ENCODE measurements at places on chromosomes 11 and 22.

GRCh38 chr11:59204746-59205145, 8.0 kb downstream of the MPEG1 start:
- DNase-seq = no peak

GRCh38 chr11:130448416-130449309, at the start of gene ADAMTS15:
Gene ADAMTS15, plus strand, starts transcription at chr11:130448645. Its CDS starts 329 bp downstream, at chr11:130448974.
- no peak for DNase-seq

- DNase-seq = no peak
These were observed 609.9 kb downstream of the CNTN5 start for GRCh38 chr11:99630629-99631028.

- no peak for DNase-seq
These were observed 30.4 kb upstream of the CD5 start for GRCh38 chr11:61071913-61072312.

- no peak for DNase-seq
These were observed 38.2 kb downstream of the OR10A6 start for GRCh38 chr11:7892840-7893254.

DNA sequence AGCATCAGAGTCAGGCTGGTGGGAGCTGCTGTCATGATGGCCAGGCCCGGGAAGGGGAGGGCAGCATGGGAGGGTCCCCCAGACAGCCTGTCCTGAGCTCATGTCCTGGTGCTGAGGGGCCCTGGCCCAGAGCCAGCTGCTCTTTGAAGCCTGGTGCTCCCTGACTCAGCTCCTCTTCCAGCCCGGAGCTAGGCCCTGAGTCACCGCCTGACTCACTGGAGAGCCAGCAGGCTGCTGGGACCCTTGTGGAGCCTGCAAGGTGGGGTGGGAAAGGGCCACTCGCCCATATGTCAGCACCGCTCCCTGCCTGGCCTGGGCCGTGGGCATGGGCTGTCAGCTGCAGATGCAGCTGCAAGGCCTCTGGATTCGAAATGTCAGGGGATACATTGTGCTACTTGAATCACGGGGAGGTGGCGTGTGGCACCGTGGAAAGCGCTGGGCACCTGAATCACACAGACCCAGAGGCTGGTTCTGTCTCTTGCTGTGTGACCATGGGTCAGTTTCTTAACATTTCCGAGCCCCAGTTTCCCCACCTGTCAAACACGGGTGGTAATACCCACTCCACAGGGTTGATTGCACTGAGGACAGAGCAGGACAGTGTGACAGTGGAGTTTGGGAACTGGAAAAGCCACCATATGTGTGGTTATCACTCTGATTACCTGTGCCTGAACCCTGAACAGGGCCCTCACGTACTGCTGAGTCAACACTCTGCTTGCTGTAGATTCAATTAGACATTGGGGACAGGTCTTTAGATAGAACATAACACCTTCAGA, 4.4 kb downstream of the CACNA1I start:
- DNase-seq = no peak

- no peak for DNase-seq
These were observed 25.9 kb upstream of the SMTN start for GRCh38 chr22:31055117-31055634.

DNA sequence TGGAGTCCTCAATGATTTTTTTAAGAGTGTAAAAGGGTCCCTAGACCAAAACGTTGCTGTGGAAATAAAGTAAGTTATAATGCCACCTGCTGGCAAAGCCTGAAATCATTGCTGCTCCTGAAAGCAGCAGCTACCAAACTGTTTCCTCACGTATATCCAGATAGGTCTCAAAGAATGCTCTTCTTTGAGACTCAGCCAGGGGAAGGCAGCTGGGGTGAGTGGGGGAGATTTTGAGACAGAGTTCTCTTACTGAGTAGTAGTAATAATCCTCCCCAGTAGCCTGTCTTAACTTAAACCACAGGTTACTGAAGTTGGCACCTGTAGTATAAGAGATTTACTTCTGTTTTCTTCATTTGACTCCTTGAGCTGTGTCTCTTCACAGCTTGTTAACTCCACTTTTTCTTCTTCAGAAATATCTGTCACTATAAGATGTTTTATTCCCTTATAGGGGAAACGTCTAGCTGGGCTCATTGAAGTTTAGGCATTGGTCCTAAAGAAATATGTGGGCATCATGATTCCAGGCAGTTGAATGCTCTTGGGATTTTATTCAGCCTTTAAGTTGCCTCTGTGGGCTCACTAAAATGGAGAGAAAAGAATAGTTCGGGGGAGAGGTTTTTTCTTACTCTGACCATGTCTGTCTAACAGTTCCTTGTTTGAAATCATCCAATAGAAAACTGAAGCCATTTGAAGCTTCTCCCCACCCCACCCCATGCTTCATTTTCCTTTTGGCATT, 77.9 kb downstream of the BTBD10 start:
- DNase-seq = peak; percentile 34

DNA sequence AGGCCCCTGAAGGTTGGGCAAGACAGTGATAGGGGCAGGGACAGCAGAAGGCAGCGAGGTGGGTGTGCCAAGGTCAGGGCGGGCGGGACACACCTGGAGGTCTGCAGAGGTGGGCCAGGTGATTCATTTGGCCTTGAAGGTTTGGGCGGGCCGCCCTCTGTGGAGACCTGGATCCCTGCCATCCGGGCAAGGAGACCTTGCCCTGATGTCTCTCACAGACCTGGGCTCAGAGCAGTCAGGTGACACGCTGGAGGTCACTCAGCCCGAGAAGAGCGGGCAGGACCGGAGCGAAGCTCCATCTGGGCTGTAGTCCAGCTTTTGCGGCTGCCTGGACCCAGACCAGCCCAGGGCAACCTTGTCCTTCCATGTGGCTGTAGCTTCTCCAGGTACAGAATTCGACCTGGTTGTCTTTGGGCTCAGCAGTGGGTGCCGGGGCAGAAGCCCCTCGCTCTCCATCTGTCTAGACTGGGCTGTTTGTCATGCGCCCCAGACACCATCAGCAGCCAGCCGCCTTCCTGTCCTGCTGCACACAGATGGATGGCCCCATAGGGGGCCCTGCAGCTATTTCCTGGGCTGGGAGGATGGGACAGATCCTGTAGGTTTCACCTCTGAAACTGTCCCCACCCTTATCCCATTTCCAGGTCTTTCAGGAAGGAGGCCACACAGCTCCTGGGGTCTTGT, 3.1 kb downstream of the MRGPRG start:
- DNase-seq = no peak

GRCh38 chr11:16881074-16881709, 133.0 kb downstream of the PLEKHA7 start:
- no peak for DNase-seq

GRCh38 chr11:59102259-59102765, 4.7 kb upstream of the FAM111B start:
- DNase-seq = no peak

DNA sequence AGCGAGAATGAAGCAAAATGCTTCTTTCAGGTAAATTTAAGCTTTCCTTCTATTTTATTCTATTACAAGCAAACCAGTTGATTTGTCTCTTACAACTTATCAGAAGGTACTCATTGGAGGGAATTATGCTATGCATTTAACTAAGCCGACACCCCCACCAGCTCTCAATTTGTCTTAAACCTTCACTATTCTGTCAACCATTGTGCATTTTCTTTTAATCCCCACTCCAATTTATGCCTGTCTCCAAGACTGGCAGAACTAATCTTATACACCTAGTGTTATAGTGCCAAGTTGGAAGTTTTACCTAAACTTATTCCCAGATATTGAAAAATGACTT, 12.5 kb downstream of the TAF1D start:
- DNase-seq = no peak

GRCh38 chr11:67202028-67202427, 64.2 kb upstream of the GRK2 start:
- no peak for DNase-seq

DNA sequence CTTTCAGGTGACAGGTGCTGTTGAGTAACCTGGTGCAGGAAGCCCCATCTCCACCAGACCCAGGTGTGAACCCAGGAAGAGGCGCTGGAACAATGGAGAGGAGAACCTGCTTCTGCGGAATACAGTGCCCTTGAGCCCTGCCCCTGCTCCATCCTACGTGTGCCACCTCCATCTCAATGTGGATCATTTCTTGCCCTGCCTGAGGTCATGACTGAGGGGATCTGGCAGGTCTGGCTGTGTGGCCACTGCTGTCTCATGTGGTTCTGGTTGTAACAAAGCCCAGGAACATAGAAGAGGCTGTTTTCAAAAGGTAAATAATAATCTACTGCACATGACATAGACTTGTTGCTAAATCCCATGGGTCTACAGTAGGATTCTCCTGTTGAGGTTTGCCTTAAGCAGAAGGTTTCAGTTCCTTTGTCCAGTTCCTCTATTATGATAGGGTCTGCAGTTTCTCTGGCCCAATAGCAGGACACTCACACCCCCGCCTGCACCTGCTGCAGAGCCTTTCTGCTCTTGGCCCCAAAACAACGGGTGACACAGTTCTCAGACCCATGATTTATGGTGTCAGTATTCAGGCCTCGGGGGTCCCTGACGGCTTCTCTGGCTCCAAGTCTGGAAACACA, 113.5 kb upstream of the IGLL5 start:
- DNase-seq = no peak

DNA sequence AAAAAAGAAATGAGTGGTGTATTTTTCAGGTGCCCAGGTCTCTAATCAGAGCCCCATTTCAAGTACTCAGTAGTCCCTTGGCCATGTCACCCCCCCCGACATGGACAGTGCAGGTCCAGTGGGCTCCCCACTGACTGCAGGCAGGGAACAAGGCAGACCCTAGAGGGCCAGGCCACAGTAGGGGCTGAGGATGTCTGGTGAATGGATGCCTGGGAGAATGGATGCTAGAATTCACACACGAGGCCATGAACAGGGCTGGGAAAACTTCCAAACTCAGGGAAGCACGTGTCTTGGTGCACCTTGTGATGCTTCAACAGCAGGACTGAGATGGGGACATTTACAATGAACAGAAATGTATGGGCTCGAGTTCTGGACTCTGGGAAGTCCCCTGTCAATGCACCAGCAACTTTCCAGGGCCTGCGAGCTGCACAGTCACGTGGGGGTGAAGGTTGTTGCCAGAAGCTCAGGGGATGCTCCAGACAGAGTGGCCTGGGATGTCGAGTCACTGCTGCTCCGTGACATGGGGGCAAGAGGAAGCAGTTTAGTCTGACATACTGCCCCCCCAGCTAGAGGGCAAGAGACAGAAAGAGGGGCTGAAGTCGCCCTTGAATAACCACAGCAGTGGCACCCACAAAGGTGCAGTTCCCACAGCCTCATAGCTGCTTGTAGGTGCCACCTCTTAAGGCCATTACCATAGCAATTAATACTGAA, 3.1 kb downstream of the APOBEC3G start:
- DNase-seq = no peak

DNA sequence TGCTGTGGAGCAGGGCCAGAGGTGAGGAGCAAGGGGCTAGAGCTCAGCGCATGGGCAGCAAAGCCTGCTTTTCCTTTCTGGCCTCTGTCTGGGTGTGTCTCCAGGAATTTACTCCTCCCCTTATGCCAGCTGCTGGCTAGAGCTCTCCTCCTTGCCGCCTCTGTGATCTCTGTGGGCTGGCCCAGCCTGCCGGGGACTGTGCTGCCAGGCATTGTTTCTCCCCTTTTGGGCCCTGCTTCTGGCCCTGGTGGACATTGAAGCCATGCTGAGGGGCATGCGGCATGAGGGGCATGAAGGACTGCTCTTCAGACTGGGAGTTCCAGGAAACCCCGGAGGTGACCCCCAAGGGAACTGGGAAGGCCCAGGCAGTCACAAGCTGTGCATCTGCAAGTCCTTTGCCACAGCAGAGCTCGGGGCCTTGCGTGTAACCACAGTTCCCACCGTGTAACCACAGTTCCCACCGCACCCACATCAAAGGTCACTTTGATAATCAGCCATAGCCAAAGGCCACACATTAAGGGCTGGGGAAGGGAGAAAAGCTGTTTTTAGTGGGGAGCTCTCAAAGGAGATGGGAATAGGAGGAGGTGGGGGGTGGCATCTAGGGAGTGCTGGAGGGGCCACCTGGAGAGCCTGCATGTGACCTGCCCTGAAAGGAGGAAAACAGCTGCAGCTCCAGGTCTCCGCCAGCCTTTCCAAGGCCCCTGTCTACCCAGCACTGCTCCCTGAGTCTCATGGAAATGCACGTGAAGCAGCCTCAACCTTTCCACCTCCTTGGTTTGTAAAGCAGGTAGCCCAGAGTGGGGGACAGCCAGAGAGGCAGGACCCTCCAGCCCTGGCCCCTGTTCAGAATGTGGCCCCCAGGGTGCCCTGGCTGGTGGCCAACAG, 62.3 kb downstream of the PPFIBP2 start:
- DNase-seq = no peak

GRCh38 chr22:42967933-42968332, 47.0 kb downstream of the PACSIN2 start:
- DNase-seq = no peak

DNA sequence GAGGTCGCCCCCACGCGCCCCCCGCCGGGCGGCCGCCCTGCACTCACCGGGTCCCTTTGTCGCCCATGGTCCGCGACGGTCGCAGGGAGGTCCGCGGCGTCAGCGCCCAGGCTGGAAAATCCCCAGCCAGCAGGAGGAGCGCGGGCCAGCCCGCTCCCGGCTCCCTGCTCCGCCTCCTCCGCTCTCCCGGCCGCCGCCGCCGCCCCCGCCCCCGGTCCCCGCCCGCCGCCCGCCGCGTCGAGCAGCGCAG, at the start of gene ARRB1:
Gene ARRB1, minus strand, starts transcription at position 121 of the 250 bp plus-strand sequence. Its CDS starts 54 bp downstream, at position 67.
- DNase-seq = peak; percentile 60

GRCh38 chr22:20573176-20573832, 65.9 kb downstream of the MED15 start:
- DNase-seq = no peak

GRCh38 chr22:30118291-30118690, 38.0 kb downstream of the HORMAD2 start:
- DNase-seq = no peak

DNA sequence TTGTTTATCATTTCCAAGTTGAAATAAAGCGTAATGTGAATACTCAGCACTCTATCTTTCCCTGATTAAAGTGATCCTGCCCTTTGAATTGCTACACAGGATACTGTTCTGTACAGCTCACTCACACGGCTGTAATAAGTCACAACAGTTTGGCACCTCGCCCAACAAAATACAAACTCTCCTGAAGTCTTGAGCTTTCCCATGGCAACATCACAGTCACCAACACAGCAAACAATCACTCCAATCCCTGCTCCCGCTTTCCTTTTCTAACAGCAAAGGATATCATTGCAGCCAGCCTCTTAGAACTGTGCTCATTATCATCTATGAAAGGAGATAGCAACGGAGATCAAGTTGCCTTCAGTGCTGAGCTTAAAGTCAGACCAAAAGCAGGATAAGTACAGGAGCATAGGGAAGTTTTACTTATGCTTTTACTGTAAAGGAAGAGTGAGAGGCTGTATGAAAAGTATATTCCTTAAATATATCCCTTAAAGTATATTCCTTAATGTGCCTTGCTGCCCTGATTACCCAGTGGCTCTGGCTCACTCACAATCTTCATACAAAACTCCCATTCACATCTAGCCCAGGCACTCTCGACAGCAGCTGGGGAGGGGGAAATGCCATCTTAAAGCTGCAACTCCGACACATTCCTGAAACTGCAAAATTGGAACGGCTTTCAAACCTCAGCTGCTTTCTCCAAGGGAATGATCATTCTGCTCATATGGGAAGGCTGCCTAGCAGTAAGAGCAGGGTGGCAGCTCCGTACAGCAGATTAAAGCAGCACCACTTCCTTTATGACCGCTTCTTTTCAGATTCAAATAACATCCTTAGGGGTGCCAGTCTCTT, 35.8 kb downstream of the MAML2 start:
- no peak for DNase-seq

Measured in CMK (cell line).